ENCODE measurements at places on chromosomes 11 and 22. TPM values are rescaled to one million over a fixed set of nuclear protein-coding genes. Genes with fewer than 3 reads are reported as not detected.

GRCh38 chr11:93577286-93577685 lies 34.1 kb upstream of the SMCO4 start:
- peak; percentile 57 for DNase-seq

GRCh38 chr11:6488821-6489220 lies 7.5 kb downstream of the TIMM10B start:
- DNase-seq = no peak

GRCh38 chr11:126920833-126921232 lies 79.7 kb downstream of the KIRREL3 start:
- DNase-seq = no peak

- peak; percentile 97 for DNase-seq
These were observed 5.3 kb upstream of the MALAT1 start for GRCh38 chr11:65493367-65494176.

DNA sequence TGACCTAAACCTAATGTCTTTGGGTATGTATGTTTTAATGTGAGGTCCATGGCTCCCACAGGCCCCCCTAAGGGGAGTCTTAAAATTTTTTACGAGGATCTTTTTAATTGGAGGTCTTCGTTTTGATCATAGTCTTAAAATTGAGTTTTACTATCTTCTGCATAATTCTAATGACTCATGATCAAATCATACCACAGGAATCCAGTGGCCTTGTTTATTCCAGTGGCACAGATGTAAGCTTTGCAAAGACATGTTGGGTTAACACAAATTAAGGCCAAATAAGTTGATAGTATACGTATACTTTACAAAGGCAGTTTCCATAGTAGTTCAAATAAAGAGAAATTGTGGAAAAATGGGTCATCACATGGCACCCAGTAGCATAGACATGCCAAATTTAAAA lies 33.9 kb upstream of the FJX1 start:
- DNase-seq = peak; percentile 70

OR52I1 gene
- polyA plus RNA-seq = not detected

- no peak for DNase-seq
These were observed 3.4 kb downstream of the P2RY2 start for GRCh38 chr11:73221451-73221850.
